Pericardium fibroblast (primary cell): ENCODE measurements at places on chromosomes 1 and 21. TPM values are rescaled to one million over a fixed set of nuclear protein-coding genes. Genes with fewer than 3 reads are reported as not detected.

Gene VHLL
- total RNA-seq, result not detected in 2 replicates

Gene DNM3
- total RNA-seq, result under 0.01 and 0.43 TPM in 2 replicates

Gene FMOD
- total RNA-seq, result 8.8 and 50.4 TPM in 2 replicates

Gene PRKAA2
- 0.12 and 0.17 TPM in 2 replicates for total RNA-seq

Gene KCNQ4
- 0.12 TPM in 1 of 2 replicates, not detected in the other for total RNA-seq

Gene KDM1A
- 56.1 and 65.5 TPM in 2 replicates for total RNA-seq
